ENCODE measurements at places on chromosomes 2 and 18.

DNA sequence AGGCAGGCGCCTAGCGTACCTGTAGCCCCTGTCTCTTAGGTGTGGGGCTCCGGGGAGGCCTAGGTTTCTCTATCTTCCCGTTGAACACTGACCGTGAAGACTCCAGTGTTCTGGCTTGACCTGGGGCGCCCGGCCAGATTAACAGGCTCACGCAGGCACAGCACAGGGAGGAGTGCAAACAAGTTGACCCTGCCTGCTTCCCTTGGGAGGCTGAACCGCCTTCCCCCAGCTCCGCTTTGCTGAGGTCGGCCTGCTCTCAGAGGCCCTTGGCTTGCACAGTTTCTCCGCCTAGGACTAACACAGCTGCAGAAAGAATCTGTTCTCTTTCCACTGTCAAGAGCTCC, 567 bp downstream of the PCYOX1 start:
- DNase-seq = no peak

GRCh38 chr2:203678971-203679370, 27.5 kb upstream of the CD28 start:
- no peak for DNase-seq

DNA sequence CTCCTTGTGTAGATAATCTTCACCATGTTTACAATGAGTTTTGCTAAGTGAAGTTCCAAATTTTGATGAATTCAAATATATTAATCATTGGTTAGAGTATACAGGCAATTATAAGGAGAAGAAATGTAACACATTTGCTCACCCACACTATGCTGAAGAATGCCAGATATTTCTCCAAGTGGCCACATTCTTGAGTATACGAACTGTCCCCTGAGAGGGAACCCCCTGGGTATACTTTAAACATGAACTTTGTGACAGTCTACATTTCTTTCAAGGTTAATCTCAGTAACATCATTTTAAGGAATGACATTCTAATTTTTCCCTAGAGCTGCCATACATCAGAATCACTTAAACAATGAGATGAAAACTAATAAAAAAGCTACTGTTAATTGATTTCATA, 39.8 kb upstream of the CDKL4 start:
- DNase-seq = no peak

- no peak for DNase-seq
These were observed 278.1 kb downstream of the LRATD1 start for GRCh38 chr2:14910654-14911053.

- DNase-seq = no peak
These were observed 45.6 kb downstream of the MTCL1 start for GRCh38 chr18:8750954-8751415.

DNA sequence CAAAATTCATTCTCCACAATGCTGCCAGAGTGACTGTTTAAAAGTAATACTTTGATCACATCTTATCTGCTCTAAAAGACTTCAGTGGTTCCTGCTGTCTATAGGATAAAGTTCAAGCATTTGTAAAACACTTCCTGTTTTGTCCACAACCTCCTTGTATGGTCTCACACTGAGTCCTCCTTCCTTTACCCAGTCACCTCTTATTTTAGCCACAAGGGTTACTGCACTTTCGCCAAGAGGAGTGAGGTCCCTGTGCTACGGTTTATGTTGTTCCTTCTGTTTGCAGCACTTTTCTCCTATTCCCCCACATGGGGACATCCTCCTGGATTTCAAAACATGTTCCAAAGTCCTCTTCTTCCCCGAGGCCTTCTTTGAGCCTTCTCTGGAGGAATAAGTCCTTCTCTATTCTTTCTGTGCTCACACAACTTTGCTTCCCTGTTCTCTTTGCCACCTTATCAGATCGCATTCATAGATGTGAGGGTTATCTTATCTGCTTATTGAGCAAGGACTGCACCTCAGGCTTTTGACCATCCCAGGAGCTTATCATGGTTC, 112.2 kb upstream of the NABP1 start:
- DNase-seq = no peak

- no peak for DNase-seq
These were observed 99.8 kb upstream of the NEUROD1 start for GRCh38 chr2:181780047-181780651.

DNA sequence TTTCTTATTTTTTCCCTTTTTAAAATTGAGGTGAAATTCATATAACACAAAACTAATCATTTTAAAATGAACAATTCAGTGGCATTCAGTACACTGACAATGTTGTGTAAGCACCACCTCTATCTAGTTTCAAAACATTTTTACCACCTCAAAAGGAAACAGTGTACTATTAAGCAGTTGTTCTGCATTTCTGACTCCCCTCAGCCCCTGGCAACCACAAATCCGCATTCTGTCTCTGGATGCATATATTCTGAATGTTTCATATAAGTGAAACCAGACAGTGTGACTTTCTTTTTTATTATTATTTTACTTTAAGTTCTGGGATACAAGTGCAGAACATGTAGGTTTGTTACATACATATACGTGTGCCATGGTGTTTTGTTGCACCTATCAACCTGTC, 19.2 kb upstream of the TANK start:
- DNase-seq = no peak

- no peak for DNase-seq
These were observed 160.2 kb downstream of the MIB1 start for GRCh38 chr18:21900605-21901352.

- no peak for DNase-seq
These were observed 112.8 kb upstream of the SCN1A start for GRCh38 chr2:166240387-166241313.

Data from Panc1 (cell line).